ENCODE measurements at places on chromosomes 2 and 18.

DNA sequence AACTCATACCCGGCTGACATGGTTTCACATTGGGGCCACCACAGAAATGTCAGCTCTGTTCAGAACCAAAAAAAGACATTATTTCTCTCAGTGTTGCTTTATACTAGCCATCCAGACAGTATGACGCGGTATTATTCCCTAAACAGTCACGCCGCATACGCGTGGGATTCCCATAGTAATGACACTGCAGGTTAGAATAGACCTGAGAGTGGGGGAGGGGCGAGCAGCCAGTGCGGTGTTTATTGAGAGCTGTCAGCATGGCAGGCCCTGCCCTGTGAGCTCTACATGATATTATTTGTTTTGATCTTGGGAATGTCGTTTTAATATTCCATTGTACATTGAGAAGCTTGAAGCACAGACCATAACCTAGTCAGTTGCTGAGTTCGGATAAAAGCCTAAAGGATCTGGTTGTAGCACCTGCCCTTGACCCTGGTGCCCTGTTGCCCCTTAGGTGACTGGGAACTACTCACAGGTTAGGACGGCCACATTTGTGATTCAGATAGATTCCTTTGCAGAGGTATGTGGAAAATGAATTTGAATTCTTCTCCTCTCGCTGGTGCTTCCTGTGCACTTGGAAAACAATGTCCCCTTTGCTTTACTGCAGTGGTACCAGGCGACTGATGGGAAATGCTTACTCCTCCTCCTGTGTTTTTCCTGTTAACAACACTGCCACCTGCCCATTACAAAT, 150.1 kb downstream of the ARHGAP28 start:
- DNase-seq = no peak

DNA sequence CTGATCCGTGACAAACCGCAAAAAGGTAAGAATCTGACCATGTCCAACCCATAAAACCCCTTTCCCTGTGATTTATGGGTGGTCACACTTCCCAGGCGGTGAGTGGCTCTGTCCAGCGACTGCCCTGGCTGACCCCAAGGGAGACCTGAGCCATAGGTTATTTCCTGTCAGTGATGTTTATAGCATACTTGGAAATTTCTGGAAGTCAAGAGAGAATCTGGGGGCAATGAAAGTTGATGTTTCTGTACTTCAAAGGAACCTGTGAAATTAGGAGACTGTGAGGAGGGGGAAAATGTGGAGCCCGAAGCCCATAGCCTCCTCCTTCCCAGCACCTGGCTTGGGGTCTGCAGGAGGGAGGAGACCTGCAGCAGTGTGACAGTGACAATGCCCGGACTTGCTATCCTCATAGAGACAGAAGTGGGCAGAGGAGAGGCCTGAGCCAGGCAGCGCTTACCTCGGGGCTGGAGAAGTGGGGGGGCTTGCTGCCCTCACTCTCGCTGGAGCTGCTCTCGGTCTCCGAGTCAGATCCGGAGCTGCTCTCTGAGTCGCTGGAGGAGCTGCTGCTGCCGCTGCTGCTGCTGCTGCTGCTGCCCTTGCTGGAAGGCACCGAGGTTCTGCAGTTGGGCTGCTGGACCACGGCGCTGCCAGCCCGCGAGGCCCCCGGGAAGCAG, 111.3 kb upstream of the REV1 start:
- DNase-seq = peak; percentile 75

DNA sequence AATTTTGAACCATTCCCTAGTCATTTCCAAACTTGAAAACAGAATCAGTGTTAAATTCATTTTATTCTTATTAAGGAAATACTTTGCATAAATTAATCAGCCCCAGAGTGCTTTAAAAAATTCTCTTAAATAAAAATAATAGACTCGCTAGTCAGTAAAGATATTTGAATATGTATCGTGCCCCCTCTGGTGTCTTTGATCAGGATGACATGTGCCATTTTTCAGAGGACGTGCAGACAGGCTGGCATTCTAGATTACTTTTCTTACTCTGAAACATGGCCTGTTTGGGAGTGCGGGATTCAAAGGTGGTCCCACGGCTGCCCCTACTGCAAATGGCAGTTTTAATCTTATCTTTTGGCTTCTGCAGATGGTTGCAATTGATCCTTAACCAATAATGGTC, 5.5 kb upstream of the MROH2A start:
- no peak for DNase-seq

DNA sequence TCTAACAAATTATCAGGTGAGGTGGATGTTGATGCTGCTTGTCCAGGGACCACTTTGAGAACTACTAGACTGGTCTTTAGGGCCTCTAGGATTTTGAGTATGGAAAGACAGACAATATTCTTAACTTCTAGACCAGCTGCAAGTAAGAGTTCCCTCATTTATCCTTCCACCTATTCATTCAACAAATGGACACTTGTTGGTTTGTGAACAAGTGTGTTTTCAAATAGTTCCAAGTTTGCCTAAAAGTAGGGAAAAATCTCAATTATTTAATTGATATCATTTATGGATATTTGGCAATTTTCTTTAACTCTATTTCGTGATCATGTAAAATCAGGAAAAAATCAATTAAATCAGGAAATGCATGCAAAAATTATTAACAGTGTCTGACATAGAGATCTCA, 245.4 kb downstream of the NCKAP5 start:
- DNase-seq = no peak

GRCh38 chr18:10771053-10771709, 245.4 kb downstream of the NAPG start:
- no peak for DNase-seq

DNA sequence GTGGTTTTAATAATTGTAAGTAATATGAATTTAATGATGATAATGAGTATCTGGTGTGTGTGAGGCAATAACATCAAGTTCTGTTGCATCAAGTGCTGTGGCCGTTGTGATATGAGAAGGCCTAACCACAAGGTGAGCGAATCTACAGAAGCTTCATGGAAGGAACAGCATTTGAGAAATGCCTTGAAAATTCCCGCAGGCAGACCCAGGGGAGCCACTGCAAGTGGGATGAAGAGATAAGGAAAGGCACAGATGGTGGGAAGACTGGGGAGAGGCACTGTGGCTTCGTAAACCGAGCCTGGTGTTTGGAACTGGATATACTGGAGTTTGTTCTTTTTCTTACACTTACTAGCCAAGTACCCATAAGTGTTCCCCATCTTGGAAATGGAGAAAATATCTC, 357.5 kb downstream of the PTPRM start:
- no peak for DNase-seq

DNA sequence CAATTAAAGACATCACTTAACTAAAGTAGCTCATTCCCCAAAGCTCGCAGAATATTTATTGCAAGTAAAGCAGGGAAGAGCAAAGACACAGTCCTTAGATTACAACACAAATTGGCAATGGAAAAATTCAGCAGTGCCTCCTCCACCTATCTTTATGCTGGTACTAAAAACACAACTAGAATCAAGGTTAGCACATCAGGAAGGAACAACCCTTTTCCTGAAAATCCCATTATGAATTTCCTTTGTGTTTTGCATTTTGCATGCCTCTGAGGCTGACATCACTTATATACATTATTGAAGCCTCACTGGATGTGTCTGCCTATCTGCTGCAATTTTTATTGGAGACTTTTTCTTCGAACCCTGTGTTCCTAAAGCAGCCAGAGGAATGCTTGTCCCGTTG, 193.8 kb upstream of the STK17B start:
- DNase-seq = no peak

DNA sequence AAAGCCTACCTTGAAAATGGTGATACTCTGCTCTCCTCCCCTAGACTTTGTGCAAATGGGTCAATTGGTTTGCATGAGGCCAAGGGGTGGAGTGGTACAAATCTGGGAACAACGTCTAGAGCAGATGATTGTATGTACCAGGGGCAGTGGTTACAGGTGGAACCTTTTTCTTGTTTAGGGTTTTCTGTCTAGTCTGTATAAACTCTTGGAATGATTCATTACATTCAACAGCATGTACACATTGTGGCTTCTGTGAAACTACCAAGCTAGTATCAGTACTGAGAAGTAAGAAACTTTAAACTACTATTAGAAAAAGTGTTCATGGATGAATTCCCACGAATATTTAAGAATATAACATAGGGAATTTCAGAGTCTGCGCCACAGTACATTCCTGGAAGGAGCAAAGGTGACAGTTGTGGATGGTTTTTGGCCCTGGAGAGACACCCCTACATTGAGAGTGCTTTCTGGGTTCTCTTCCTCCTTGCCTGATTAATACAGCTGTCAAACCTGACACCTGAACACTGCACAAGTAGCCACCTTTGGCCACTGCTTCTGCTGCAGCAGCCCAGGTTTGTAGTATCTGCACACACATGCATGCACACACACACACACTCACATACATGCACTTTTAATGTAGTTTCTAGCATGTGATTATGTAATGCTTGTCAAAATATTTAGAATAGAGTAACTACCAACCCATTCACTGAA, 30.0 kb downstream of the CFAP221 start:
- DNase-seq = no peak
